ENCODE measurements at places on chromosomes 12 and 14. TPM values are rescaled to one million over a fixed set of nuclear protein-coding genes. Genes with fewer than 3 reads are reported as not detected.

- no peaks in the 10 kb centered on the region for H3K27me3 ChIP-seq
- no peak overlapping the region for H3K4me3 ChIP-seq
- H3K36me3 ChIP-seq: no peaks in the 10 kb centered on the region
- no peaks in the 10 kb centered on the region for H3K4me1 ChIP-seq
Measured at GRCh38 chr12:113735131-113735530, 231.0 kb downstream of the RBM19 start.

GRCh38 chr14:68395604-68396003 lies 397.3 kb downstream of the ZFP36L1 start:
- no peaks in the 10 kb centered on the region for H3K36me3 ChIP-seq
- DNase-seq: no peak
- no peak overlapping the region for H3K27ac ChIP-seq

GRCh38 chr12:114409852-114410600 lies 4.1 kb upstream of the TBX5 start:
- H3K27me3 ChIP-seq: peaks cover 98% of the 10 kb centered on the region
- no peaks in the 10 kb centered on the region for H3K4me1 ChIP-seq
- H3K36me3 ChIP-seq: no peaks in the 10 kb centered on the region

DNA sequence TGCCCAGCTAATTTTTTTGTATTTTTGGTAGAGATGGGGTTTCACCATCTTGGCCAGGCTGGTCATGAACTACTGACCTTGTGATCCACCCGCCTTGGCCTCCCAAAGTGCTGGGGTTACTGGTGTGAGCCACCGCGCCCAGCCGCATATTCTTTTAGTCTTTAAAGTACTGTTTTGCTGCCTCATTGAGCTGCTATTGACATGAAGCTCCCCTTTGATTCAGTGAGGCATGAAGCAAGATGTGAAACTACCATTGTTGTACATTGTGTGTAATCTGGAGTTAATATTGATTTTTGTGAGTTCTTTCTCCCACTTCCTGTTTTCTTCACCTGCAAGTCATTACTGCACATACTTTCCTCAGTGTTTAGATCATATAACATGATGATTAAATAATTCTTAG lies 80.8 kb downstream of the MNAT1 start:
- no peak overlapping the region for H3K27ac ChIP-seq
- H3K4me3 ChIP-seq: no peak overlapping the region
- H3K4me1 ChIP-seq: peaks cover 11% of the 10 kb centered on the region
- peak; percentile 39 for DNase-seq
- H3K36me3 ChIP-seq: peaks cover 18% of the 10 kb centered on the region

BTBD6 gene
- total RNA-seq: 119 TPM

All from PC-3 (cell line).